ENCODE measurements at places on chromosomes 1 and 21.

DNA sequence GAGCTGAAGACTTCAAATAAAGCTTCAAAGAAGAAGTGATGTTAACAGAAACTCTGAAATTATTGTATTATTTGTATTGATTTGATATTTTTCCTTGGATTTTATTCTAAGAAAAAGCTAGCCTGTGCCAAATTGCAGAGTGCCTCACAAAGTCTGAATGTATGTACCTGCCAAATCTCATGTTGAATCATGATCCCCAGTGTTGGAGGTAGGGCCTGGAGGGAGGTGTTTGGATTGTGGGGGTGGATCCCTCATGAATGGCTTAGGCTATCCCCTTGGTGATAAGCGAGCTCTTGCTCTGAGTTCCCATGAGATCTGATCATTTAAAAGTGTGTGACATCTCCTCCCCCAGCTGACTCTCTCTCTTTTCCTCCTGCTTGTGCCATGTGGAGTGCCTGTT lies 43.6 kb downstream of the ACKR1 start:
- no peak for DNase-seq

DNA sequence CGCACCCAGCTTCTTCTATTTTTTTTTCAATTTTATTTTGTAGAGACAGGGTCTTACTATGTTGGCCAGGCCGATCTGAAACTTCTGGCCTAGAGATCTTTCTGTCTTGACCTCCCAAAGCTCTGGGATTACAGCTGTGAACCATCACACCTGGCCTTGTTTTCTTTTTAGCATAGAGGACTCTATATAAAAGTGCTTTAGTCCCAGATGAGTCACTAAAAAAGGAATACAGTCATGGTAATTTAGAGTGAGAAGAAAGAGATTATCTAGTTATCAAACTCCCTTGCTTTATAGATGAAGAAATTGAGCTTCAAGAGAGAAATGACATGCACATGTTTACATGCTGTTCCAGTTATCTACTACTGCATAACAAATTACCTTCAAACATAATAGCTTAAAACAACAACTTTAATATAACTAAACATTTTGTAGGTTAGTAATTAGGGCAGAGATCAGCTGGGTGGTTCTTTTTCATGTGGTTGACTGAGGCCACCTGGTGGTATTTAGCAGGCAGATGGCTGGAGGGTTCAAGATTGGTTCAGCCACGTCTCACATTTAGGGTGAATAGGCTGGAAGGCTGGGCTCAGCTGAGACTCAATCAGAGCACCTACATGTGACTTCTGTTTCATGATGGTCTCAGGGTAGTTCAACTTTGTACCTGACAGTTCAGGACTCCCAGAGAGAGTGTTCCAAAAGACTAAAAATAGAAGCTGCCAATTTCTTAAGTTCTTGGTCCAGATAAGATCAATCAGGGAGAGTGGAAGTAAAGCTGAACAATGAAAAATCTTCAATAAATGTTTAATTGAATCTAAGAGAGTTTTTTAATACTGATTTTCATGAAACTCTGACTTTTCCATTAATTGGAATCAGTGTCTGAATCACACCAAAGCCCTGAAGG lies 16.9 kb upstream of the MTF2 start:
- no peak for DNase-seq

DNA sequence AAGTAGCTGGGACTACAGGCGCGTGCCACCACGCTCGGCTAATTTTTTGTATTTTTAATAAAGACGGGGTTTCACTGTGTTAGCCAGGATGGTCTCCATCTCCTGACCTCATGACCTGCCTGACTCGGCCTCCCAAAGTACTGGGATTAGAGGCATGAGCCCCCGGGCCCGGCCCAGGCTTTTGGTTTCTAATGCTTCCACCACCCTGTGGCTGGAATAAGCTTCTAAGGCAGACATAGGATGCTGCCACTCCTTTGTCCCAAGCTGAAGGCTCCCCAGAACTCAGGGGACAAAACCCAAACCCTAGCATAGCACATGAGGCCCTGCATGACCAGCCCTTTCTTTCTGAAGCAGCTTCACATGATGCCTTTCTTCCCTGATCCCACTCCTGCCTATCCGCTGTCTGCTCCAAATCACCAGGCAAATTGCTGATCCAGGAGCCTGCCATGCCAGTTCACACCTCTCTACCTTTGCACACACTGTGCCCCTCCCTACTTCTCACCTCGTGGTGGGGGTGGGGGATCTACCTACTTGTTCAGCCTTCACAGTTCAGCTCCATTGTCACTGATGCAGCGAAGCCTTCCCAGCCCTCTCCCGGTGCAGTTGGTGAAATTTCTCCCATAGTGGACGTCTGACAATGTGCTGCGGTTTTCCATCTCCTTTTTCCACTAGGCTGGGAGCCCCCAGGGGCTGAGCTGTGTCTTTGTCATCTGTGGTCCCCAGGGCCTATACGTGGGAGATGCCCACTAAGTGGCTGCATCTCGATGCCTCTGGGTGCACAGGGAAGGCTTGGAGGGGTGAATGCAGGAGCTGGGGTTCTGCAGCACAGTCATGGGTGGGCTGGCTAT lies 6.9 kb downstream of the PTPRU start:
- no peak for DNase-seq

GRCh38 chr21:43318841-43319781 lies 107.8 kb downstream of the SIK1 start:
- no peak for DNase-seq

DNA sequence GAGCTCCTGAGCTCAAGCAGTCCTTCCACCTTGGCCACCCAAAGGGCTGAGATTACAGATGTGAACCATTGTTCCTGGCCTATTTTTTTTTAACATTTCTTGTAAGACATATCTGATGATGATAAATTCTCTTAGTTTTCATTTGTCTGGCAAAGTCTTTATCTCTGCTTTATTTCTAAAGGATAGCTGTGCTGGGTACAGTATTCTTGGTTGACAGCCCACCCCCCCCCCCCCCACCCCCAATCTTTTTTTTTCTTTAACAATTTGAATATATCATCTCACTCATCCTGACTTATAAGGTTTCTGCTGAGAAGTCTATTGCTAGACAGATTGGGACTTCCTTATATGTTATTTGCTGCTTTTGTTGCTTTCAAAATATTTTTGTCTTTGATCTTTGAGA lies 51.3 kb downstream of the PKN2 start:
- DNase-seq, result no peak

DNA sequence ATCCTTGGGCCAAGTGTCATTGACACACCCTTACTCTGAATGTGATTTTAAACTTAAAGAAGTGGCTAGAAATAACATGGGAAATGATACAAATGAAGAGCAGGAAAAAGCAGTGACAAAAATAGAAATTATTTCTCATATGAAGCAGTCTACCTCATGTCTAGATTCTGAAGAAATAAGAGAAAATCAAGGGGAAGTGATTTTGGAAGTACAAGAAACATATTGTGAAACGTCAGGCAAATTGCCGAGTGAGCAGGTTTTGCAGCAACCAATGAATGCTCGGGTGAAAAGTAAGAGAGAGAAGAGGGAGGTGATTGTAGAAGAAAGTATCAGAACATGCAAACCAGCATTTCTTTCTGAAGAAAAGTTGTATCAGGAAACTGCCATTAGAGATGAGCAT lies 130.7 kb downstream of the MACF1 start:
- DNase-seq, result no peak

DNA sequence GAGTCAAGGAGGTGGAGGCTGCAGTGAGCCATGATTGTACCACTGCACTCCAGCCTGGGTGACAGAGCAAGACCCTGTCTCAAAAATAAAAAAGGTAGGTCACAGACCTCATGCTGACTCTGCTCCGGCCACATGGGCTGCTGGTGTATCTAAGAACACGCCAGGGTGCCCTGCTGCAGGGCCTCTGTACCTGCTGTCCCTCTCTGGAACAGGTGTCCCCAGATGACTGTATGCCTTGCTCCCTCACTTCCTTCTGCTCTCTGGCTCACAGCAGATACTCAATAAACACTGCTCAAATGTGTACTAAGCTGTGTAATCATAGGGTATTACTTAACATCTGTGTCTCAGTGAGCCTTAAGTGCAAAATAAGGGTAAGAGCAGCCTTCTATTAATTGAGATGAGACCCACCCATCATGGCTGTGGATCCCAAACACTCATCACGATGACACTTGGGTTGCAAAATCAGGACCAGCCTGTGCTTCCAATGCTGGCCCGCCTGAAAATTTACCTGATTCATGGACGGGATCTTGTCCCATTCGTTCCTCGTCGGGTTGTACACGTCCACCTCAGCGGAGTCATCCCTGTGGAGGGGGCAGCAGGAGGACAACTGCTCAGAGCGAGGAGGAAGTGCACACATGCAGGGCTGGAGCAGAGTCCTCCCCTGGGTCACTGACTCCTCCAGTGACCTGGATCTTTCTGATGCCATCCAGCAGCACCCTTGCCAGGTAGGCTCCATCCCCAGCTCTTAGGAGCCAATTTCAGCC lies 7.5 kb downstream of the KLHL21 start:
- DNase-seq, result no peak

DNA sequence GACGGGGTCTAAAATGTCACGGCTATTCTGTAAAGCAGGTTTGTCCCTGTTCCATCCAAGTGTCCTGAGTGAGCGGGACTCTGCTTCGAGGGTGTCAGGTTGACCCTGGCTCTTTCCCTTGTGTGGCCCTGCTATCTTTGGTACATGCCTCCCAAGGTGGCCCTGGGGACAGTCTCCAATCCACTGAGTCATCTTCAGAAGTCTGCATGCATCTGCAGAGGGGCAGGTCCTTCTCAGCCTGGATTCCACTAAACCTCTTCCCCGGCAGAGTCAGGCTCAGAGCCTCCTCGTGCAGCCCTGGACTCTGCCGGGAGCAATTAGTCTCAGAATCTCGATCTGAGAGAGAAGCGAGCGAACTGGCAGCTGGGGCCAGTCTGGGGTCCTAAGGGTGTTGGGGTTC lies 50.1 kb upstream of the KCNJ15 start:
- no peak for DNase-seq

DNA sequence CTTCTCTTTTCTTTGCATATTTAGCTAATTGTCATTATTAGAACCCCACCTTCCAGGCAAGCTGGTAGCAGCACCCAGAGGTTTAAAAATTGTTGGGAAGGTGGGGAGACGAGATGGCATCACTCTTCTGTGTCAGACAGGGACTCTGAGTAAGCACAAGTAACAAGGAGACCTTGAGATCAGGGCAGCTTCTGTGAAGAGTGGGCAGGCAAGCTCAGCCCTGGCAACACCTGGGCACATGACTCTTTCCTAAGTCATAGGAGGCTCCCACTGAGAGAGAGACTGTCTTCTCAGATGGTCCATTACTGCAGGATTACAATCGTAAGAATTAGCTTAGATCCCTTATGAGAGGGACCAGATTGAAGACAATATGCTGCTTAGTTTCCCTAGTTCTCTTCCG lies 183.5 kb downstream of the BRINP2 start:
- DNase-seq, result no peak

GRCh38 chr1:94036730-94037129 lies 84.2 kb downstream of the ABCA4 start:
- no peak for DNase-seq

- no peak for DNase-seq
Measured at GRCh38 chr1:50066806-50067205, 41.9 kb upstream of the ELAVL4 start.

GRCh38 chr21:31931644-31932469 lies 59.0 kb downstream of the HUNK start:
- DNase-seq, result no peak

- no peak for DNase-seq
Measured at GRCh38 chr1:190739926-190740325, 262.3 kb upstream of the BRINP3 start.

GRCh38 chr21:36964827-36965719 lies 1.4 kb downstream of the HLCS start:
- no peak for DNase-seq

GRCh38 chr1:64701071-64701470 lies 43.8 kb upstream of the RAVER2 start:
- DNase-seq, result no peak

DNA sequence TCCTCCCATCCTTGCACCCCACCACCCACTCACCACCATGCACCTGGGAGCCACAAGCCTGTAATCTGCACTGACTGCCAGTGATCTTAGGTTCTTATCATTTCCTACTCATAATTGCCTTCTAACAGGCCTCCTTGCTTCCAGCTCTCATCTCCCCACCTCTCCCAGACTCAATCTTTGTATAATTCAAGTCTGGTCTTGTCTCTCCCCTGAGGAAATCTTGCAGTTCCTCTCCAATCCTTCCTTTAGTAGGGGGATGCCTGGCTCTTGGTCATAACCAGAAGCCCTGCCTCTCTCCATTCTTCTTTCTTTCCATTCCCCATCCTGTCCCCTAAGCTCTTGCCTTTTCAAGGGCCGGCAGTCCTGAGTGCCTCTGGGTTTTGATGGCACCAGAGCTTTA lies 27.8 kb downstream of the PIGM start:
- DNase-seq, result no peak

- DNase-seq, result no peak
Measured at GRCh38 chr1:30286241-30286987, 437.0 kb downstream of the MATN1 start.

- no peak for DNase-seq
Measured at GRCh38 chr21:15365751-15366392, 301.1 kb upstream of the NRIP1 start.

GRCh38 chr1:196377811-196378210 lies 230.4 kb downstream of the KCNT2 start:
- no peak for DNase-seq

DNA sequence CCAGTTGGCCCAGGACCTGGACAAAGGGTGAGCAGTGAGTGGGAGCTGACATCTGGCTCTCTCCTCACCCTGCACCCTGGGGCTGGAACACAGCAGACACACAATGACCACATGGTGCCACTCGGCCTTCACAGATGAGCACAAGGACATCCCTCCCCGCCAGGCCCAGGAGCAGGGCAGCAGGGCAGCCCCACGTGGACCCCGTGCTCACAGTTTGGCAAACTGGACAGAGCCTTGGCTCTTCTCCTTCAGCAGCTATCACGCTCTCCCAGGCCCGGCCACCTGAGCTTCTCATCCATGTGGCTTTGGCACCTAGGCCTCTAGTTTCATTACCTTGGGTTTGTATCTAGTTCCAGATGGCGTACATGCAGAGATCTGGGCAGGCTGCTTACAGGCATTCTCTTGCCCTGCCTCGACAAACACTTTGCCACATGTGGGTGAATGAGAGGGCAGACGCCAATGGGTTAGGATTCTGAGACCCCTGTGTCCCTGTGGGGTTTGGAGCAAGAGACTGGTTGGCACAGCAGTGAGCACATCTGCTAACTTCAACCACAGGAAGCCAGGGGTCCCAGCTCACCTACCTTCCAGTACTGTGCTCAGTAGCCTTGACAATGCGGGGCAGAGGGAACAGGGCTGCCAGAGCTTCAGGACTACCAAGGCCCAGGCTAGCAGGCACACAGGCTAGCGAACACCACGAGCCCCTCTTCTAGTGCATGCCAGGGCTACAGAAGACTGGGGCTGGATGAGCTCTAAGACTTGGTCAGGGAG lies 3.4 kb upstream of the PTPRF start:
- DNase-seq, result no peak

Data from dermis microvascular lymphatic vessel endothelial cell (primary cell).